ENCODE measurements at places on chromosomes 12 and 14.

DNA sequence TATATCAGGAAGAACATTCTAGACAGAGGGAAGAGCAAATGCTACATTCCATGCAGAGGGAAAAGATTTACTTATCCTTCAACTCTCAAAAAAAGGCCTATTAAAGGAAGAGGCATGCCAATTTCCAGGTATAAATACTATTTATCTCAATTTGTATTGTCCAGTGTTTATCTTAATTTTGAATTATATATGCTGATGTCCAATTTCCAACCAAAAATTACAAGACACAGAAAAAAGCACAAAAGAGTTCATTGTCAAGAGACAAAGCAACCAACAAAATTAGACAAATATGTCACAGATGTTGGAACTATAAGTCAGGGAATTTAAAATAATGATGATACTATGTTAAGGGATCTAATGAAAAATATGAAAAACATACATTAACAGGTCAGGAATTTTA is 286.6 kb upstream of the SFSWAP start:
- no peak for DNase-seq

DNA sequence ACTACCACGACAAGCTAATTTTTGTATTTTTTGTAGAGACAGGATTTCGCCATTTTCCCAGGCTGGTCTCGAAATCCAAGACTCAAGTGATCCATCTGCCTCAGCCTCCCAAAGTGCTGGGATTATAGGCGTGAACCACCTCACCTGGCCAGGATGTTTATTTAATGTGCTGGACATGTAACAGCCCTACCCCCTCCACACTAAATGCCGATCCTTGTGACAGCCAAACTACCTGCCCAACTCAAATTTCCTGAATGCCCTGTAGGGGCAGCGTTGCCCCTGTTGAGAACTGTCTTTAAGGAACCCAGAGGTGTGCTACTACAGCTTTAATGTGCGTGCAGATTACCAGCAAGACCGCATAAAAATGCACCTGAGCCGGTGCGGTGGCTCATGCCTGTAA is 48.1 kb downstream of the KCNK13 start:
- DNase-seq: no peak

DNA sequence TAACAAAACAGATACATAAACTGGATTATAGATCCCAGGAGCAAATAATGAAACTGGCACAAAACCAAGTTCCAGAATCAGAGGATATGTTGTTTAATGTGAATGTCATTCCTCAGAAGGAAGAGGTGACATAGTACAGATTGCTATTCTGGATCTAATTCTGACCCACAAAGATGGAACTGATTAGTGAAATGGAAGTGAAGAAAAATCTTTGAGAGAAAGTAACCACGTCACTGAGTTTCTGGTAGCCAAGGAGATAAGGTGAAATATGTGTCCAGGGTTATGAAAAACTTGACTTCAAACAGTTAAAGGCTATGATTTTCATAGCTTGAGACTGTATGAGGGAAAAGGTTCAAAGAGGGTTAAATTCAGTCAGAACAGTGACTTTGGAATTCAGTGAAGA is 8.3 kb downstream of the OR10AD1 start:
- DNase-seq: no peak

DNA sequence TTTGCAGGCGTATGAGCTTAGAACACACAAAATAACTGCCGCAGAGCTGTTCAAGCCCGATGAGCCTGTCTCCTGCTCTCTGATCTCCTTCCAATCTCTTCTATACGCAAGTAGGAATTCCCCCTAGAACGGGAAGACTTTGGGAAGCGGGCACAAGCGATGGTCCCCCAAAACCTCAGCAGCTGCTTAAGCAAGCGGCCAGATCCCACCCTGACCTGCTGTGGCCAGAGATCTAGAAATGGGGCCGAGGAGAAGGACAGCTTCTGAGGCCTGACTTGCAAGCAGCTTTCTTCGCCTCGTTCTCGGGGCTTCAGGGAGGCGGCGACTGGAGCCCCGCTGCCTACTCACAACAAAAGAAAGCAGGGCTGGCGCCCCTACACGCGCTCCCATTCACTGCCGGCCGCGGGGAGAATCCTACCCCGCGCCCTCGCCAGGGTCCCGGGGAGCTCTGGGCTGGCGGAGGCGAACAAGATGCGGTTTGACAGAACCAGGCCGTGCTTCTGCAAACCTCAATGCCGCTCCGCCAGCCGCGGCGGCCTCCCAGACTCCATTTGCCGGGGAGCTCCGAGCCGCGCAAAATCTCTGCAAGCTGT is 922 bp downstream of the TBX5 start:
- DNase-seq: no peak

- no peak for DNase-seq
Measured at GRCh38 chr14:72652179-72652578, 241.7 kb downstream of the DPF3 start.

DNA sequence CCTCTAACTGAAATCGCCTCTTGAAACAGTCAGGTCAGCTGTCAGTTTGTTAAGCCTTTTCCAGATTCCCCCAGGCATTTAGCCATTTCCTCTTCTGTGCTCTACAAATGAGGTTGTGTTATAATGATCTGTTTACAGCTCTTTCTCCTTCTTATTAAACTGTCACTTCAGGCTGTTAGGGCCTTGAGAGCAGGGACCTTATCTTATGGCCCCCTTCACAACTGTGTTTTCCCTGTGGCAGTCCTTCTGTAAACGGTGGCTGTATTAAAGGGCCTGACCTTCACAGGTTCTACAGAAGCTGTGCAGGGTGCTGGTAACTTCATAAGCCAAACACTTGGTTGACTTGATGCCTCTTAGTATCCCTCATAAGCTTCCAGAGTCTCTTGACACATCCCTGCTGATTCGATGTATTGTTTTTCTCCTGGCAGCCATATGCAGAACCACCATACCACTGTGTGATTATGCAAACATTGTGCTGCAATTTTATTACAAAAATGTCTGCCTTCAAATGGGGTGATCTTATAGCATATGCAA is 104.7 kb downstream of the PLEKHA5 start:
- no peak for DNase-seq

- DNase-seq: peak; percentile 64
Measured at GRCh38 chr12:94872971-94873733, 130.3 kb downstream of the NDUFA12 start.

GRCh38 chr12:56878010-56878339 is 56.2 kb downstream of the SDR9C7 start:
- no peak for DNase-seq

DNA sequence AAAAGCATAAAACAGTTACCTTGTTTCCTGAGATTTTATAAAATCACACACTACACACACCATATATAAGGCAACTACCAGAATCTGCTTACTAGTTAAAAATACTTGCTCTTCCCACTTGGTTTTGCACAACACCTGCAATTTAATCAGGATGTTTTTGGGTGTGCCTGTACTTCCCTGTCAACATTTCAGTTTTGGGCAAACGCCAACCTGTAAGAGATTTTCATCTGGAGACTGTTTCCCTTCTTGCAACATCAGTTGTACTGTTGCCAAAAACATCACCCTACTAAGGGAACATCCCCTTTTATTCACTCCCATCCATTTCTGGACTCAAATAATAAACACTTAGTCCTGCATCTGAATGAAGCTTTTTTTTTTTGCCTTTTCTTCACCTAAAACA is 172.3 kb downstream of the DUSP6 start:
- no peak for DNase-seq

DNA sequence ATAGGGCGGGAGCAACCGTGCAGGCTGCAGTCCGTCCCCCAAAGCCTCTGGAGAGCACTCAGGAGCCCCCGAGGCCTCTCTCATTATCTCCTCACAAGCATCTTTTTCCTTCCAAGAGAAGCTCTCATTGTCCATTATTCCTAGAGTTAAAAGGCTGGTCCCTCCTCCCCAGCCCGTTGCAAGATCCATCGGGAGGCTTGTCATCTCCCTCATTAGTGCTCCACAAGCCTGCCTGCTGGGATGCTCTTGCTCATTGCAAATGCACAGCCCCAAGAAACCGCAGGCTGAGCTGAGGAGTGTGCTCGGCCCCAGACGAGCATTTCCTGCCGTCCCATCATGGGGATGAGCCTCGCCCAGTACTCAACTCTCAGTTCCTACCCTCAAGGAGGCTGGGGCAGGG is 23.3 kb downstream of the NUAK1 start:
- DNase-seq: no peak

Data from GM18507 (cell line).